AG08395 (cell line): ENCODE measurements at places on chromosomes 1 and 21.
A peak's percentile ranks its signal among the peaks of the same experiment; 100 is the strongest.

- no peak for DNase-seq
Observed at GRCh38 chr1:95578462-95578861, 344.5 kb downstream of the RWDD3 start.

- no peak for DNase-seq
Observed at GRCh38 chr1:173100476-173101107, 49.9 kb upstream of the TNFSF18 start.

GRCh38 chr1:154657556-154657955 is 49.6 kb upstream of the ADAR start:
- no peak for DNase-seq

DNA sequence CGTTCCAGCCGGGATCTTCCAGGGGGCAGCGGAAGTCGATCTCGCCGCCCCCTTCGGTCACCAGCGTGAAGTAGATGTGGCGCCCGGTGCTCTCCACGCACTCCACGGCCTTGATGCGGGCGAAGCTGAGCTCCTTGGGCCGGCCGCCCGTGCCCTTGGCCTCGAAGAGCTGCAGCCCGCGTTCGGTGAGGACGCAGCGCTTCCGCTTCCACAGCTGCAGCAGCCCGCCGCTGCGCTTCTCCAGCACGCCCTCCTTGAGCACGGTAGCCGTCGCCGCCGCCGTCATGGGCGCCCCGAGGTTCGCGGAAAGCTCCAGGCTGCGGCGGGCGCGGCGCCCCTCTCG is 516 bp downstream of the PHLDA3 start:
- DNase-seq: no peak

- DNase-seq: no peak
Observed at GRCh38 chr1:19391596-19391981, 79.5 kb downstream of the SLC66A1 start.

DNA sequence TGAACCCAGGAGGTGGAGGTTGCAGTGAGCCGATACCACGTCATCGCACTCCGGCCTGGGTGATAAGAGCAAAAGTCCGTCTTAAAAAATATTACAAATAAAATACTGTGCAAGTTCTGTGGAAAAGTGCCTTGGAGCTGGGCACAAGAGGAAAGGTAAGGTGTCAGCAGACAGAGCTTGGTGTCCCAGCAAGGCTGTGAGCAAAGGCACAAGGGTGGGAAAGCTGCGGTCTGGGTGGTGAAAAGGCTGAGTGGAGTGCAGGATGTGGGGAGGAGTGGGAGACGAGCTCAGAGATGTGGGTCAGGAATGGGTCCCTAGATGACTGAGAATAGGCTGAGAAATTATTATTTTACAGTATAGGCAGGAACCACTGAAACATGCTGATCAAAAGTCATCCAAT is 150.6 kb downstream of the RHOU start:
- no peak for DNase-seq

DNA sequence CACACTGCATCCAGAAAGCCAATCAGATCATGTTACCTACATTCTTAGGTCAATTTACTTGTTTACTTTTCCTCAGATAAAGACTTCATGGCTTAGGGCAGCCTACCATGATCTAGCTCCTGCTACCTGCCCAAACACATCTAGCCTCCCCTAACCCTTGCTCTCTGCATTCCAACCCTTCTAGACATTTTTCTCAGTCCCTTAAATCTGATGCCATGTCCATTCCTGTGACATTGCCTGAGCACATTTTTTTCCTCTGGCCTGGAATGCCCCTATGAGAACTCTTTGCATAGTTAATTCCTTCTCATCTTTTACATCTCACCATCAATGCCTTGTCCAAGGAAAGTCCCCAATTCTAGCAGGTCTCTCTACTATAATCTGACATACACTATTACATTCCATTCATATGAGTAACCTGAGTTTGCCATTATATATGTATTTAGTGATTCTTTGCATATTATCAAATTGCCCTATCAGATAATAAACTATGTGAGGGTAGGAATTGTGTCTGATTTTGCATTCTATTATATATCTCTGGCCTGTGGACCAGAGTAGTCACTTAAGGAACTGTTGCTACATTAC is 166.9 kb downstream of the COL11A1 start:
- DNase-seq: no peak

GRCh38 chr1:18972991-18973390 is 16.5 kb upstream of the IFFO2 start:
- no peak for DNase-seq

- no peak for DNase-seq
Observed at GRCh38 chr1:39711104-39711965, 20.1 kb upstream of the HPCAL4 start.

GRCh38 chr1:239164451-239165180 is 221.8 kb upstream of the CHRM3 start:
- no peak for DNase-seq

DNA sequence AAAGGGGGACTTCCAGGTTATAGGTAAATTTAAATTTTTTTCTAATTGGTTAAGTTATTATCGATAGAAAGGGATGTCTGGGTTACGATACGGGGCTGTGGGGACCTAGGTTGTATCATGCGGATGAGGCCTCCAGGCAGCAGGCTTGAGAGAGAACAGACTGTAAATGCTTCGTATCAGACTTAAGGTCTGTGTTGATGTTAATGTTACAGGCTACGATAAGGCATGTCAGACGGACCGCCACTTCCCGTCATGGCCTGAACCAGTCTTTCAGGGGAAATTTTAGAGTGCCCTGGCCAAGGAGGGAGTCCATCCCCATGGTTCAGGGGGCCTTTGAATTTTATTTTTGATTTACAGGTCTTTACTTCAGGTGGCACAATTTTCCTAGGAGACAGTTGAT is 16.7 kb downstream of the ABCG1 start:
- DNase-seq: no peak

GRCh38 chr1:228358039-228358763 is 48.4 kb downstream of the TRIM11 start:
- no peak for DNase-seq

- DNase-seq: no peak
Observed at GRCh38 chr21:41398831-41399230, 27.2 kb upstream of the MX1 start.

- no peak for DNase-seq
Observed at GRCh38 chr1:109910963-109911798, 532 bp downstream of the CSF1 start.

DNA sequence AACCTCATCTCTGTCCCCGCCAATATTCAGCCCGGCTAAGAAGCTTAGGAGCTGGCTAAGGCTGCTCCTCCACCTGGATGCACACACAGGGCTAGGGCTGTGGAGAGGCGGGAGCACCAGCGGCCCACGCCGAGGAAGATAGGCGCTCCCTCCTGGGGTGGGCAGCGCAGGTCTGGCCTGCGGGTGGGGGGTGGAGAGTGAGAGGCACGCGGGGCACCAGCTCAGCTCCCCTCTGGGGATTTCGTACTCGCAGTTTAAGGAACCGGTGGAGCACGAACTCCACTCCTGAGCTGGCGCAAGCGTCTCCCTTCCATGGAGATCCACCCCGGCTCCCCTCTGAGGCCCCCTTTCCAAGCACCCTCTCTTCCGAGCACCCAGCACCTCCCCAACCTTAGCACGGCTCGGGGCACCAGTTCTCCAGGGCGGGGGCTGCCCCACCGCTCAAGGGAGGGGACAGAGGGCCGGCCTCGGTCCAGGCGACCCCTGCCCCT is 433 bp upstream of the KAZN start:
- DNase-seq: no peak

DNA sequence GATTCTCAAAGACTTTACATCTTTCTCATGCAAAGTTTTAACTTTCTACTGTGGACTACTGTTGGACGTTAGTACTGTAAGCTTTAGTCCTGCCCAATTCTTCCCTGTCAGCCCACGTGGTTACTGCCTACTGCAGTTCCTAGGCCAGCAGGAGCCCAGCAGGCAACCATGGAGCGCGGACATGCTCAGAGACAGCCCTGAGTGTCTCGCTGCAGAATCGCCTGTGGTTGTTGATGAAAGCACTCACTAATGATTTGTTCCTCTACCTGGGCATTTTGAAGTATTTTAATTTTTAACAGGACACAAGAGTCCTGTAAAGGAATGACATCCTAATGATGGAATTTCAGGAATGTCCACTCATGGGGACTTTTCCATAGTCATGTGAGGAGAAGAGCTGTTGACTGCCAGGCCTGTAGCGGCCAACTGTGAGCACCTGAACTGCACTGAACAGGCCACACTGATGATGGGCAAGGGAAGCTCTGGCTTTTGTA is 44.1 kb downstream of the PGBD5 start:
- DNase-seq: no peak

- DNase-seq: no peak
Observed at GRCh38 chr1:75791022-75791421, 5.0 kb downstream of the RABGGTB start.

DNA sequence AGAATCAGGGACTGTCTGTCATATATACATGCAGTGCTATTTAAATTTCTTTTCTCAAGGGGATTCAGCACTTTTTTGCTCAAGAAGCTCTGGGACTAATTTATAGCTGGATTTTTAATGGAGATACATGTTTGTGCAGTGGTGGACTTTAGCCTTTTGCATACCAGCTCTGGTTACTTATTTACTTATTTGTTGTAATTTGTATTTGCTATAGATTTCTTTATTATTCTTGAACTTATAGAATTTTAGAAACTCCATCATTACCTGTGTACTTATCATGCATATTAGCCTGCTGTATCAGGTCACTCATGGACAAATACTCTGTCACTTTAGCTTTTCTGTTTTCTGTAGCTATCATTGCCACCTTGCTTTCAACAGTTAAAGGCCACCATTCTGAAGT is 1296.9 kb upstream of the TMPRSS15 start:
- no peak for DNase-seq

- no peak for DNase-seq
Observed at GRCh38 chr1:43913666-43914360, 19.8 kb upstream of the ARTN start.

- DNase-seq: no peak
Observed at GRCh38 chr1:17558541-17558940, 19.0 kb downstream of the ARHGEF10L start.

GRCh38 chr1:65378247-65378946 is 42.1 kb upstream of the LEPR start:
- no peak for DNase-seq

DNA sequence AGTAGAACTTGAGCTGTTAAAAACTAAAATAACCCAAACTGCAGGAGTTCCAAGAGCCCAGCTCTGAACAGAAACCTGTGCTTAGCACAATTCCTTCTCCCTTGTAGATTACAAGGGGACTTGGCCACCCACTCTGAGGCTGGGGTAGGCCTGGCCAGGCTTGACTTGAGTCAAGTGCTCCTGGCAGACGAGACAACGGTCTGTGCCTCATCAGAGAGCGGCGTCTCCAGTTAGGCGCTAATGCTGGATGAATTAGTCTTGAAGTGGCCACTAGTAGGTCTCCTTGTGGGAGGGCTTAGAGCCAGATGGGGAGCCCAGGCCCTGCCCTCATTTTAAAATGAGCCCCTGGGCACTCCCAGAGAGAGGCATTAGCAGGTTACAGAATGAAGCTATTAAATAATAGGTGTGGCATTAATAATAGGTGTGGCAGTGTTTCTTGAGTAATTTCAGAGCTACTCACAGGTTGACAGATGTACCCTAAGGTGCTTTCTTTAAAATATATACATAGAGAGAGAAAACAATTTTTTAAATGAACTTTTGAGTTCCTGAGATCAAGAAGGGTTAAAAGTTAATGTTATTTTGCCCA is 1.1 kb downstream of the EEIG2 start:
- DNase-seq: peak; percentile 56

GRCh38 chr1:217718873-217719272 is 87.7 kb downstream of the SPATA17 start:
- peak; percentile 10 for DNase-seq

DNA sequence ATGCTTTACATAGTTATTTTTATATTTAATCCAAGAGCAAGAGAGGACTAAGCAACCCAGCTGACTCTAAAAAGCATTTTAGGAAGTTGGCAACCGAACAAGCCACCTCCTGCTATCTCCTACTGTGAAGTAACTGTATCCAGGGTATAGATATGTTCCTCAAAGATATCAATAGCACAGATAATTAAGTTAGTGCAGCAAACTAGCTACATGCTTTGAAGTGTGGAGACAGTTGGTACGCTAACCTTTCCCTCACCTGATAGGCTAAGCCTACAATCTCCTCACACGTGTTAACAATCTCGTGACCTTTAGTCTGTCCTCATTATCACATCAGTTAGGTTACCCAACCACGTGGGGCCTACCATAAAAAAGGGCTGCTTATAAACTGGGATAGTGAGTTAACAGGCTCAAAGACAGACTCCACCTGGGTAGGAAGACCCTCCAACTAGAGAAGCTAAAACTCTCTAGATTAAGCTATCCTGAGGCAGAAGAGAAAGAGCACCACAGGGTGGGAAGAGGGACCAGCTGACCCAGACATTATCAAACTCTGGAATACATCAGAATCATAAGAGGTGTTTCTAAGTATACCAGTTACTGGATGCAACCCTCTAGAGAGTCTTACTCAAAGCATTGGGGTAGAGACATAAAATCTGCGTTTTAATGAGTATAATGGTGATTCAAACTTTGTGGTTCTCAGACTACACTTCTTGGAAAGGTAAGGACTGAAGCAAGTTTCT is 340.1 kb upstream of the ESRRG start:
- DNase-seq: no peak

DNA sequence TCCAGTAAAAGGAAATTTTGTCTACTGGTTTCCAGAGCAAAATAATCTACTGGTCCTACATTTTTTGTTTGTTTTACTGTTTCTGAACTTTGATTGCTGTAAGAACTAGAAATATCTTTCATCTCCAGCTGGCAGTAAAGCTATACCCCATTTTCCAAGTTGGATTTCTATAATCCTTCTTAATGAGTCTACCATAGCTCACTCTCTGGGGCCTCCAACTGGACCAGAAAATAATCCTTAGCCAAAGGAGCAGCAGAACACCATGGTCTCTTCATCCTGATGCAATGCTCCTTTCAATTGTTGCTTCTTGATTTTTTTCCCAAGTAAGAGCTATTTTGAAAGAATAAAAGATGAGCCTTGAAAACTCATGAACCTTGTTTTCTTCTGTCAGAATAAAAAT is 110.0 kb upstream of the COL11A1 start:
- DNase-seq: no peak

DNA sequence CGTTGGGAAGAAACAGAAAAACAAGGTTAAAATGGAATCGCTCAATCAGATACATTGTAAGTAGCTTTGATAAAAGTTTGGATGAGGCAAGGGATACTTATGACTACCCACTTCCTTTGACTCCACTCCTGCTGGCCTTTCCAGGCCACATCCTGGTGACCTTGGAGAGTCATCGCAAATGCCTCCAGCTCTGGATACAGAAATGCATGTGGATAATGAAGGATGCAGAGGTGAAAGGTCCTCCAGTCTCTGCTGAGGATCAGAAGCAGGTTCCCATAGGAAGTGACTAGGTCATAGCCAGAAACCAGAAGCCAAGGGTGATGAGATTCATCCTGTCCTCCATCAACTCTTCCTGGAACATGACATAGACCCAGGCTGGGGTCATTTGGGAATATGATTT is 6.2 kb upstream of the CAMK1G start:
- no peak for DNase-seq

GRCh38 chr1:172764378-172764777 is 105.5 kb downstream of the FASLG start:
- no peak for DNase-seq

GRCh38 chr1:32205401-32206370 is at the start of gene IQCC:
Gene IQCC (plus strand): TSS chr1:32205671. CDS start chr1:32205682, 11 bp downstream.
- peak; percentile 96 for DNase-seq

GRCh38 chr1:117392771-117393170 is 25.5 kb downstream of the MAN1A2 start:
- DNase-seq: no peak
